ENCODE measurements at places on chromosomes 5 and 9.

DNA sequence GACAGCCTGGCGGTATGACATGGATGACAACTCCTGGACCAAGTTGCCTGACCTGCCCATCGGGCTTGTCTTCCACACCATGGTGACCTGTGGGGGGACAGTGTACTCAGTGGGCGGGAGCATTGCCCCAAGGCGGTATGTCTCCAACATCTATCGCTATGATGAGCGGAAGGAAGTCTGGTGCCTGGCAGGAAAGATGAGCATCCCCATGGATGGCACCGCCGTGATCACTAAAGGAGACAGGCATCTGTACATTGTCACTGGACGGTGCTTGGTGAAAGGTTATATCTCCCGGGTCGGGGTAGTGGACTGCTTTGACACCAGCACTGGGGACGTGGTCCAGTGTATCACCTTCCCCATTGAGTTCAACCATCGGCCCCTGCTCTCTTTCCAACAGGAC, 1.3 kb downstream of the CCIN start:
- no peak for DNase-seq

DNA sequence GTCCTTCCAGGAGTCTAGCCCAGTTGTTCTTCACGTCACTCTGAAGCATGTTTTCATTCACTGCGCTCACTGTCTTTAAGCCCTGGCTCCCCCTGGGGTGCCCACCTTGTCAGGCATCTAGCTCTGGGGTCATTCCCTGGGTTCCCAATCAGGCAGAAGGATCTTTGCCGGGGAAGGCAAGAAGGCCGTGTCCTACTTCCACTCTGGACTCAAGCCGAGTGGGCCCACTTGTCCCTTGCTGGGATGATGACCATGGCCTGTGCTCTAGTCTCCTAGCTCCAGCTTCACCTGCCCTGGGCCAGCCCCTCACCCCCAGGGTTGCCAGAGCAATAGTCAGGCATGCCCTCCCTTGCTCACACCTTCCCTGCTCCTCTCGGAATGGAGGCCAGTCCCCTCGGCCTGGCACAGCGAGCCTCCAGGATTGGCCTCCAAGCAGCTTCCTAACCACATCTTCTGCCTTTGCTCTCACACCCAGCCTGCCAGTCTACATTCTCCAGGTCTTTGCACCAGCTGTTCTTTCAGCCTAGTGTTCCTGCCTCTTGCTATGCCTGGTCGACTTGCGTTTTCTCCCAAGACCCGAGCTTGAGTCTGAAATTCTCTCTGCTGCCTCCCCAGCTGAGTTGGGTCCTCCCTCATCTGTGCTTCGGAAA, 32.2 kb upstream of the PSD2 start:
- DNase-seq, result no peak

DNA sequence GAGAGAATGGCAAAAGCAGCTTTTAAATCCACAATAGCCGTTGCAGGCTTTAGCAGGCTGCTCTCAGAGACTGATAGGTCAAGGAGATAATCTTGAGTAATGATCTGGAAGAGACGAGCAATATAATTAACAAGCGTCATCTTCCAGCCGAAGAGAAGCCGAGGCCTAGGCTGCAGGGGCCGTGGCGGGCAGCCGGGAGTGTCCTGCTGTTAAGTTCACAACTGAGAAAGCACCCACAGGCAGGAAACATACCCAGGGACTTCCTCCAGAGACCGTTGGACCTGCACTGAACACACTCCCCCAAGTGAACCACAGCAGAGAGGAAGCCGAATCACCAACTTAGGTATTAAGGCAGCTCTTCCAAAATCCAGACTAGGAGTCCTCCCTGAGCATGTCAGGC, 182.3 kb downstream of the IRX2 start:
- DNase-seq, result no peak

GRCh38 chr9:130407916-130408663, 36.7 kb upstream of the ASS1 start:
- DNase-seq, result no peak

DNA sequence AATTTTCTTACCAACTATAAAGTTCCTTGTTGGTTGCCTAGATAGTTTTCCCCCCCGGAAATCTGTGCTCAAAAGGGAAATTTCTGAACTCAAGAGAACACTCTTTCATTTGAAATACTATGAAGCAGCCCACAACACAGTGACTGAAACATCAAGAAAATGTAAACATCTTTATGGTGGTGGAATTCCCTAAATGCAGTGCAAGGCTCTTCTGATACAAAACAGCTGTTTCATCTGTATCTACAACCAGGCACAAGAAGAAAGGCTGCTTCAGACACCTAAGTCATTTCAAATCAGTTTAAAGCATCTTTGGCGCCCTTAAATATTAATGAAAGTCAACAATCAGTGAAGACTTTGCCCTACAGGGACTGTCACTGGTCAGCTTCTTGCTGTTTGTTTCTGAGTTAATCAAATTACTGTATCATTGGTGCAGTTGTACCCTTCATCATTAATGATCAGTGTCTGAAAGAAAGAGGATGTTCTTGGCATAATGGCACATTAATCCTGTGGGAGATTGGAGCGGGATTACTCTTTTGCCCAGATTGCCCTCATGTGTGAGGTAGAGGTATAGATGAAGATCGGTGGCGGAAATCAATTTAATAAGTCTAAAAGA, 947.0 kb downstream of the NR2F1-AS1 start:
- DNase-seq, result no peak

GRCh38 chr5:14581106-14581890, at the start of gene OTULINL:
TSS of gene OTULINL (plus strand) at chr5:14581792. CDS start at chr5:14581895, 103 bp downstream.
- peak; percentile 86 for DNase-seq

Data from CD4-positive, alpha-beta T cell (primary cell).